Astrocyte of the spinal cord (primary cell): ENCODE measurements at places on chromosomes 6 and 20.

- peak; percentile 19 for DNase-seq
Observed at GRCh38 chr6:105522626-105523322, 119.9 kb upstream of the PREP start.

DNA sequence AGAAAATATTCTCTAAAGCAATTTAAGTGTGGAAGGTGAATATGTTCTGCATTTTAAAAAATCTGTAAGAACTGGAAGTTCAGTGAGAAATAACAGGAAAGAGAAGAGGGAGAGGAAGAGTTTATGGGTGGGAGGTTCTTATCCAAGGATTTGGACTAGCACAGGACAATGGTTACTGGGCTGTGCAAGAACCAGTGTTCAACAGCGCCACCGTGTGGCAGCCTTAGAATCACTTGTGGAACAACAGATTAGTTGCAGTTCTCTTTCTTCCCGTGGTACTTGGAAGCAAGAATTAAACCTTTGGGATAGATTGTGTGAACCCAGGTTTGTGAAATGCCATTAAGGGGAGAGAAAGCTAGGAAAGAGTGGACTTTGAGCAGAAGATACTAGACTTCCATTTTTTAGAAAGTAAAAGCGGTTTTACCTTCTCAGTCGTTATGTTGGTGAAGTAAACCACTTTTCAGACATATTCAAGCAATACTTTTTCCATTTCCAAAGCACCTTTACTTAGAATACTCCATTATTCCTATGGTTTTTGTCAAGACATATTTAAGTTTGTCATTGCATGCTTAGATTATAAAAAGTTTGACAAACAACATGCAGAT, 436.7 kb downstream of the RNF144B start:
- peak; percentile 11 for DNase-seq

- DNase-seq = no peak
Observed at GRCh38 chr6:109170333-109170732, 75.0 kb downstream of the CEP57L1 start.

GRCh38 chr20:61295249-61295648, 43.2 kb downstream of the CDH4 start:
- no peak for DNase-seq

DNA sequence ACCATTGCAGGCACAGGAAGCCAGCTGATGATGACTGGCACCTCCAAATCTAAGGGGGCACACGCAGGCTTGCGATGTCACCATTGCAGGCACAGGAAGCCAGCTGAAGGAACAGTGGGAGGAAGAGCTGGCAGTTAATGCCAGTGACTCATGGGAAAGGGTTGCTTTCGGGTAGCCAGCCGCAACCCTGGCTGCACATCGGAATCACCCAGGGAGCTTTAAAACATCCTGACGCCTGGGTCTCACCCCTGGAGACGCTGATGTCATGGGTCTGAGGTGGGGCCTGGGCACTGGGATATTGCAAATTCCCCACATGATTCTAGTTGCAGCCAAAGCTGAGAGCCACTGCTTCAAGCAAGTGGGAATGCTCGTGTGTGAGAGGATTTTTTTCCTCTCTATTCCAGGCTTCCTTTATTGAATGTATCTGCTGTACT, 16.1 kb upstream of the CCN6 start:
- peak; percentile 95 for DNase-seq

- DNase-seq = no peak
Observed at GRCh38 chr6:25655723-25656122, 3.7 kb downstream of the SCGN start.

DNA sequence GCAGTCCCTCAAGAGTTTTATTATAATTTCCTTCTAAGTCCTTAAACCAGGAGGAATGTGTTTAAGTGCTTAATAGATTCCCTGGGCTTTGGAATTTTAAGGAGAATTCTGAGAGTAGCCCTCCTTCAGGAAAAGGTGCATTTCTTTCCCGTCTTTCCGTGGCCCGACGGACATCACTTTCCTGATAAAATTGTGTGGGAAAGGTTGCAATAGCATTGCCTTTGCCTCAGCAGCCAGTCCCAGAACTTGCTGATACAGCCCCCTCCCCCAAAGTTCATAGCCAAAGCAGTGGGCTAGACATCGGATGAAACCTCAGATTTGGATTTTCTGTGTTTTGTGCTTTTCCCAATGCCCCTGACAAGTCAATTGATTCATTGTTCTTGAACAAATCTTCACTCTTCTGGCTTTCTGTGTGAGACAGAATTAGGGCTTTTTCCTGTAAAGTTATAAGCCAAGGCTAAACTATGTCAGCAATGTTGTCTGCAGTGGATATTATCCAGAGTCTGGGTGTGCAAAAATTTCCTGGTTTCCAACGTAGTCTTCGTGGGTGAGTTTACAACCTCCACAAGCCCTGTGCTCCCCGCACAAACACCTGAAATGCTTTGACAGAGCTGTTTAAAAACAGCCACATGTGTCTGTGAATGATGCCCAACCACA, 1.1 kb upstream of the SMOC2 start:
- DNase-seq = no peak

- DNase-seq = no peak
Observed at GRCh38 chr20:57027777-57028176, 238.7 kb downstream of the BMP7 start.

GRCh38 chr6:107682721-107683120, 141.4 kb downstream of the SCML4 start:
- no peak for DNase-seq

DNA sequence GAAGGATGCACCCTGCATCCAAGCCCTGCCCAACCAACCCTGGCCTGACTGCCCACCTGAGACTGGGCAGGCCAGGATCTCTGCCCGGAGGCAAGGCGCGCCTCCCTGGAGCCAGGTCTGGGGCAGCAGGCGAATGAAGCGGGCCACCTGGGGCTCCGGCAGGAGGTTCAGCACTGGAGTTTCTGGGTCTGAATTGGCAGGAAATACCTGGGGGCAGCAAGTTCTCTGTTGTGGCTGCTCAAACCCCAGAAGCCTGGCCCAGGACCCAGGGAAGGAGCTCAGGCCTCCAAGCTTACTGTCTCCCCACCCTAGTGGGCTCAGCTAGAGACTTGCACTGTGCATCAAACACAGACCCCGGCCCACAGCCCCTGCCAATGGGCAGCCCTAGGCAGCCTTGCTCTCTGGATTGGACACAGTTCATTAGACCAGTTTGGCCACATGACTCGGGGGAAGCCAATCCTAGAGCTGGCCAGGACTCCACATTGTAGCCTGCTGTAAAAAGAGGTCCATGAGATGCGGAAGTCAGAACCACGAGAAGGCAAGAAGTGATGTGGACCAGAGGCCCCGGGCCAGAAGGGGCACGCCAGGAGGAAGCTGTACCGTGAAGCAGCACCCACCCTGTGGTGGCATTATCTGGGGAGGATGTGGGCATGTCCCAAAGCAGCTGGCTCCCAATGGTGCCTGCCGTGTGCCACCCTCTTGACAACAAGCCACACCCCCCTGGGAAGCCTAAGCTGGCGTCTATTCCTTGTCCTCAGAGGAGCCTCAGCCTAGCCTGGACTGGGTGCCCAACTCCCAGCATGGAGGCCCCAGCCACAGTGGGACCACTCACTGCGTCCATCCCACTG, 3.1 kb downstream of the CPXM1 start:
- DNase-seq = no peak

DNA sequence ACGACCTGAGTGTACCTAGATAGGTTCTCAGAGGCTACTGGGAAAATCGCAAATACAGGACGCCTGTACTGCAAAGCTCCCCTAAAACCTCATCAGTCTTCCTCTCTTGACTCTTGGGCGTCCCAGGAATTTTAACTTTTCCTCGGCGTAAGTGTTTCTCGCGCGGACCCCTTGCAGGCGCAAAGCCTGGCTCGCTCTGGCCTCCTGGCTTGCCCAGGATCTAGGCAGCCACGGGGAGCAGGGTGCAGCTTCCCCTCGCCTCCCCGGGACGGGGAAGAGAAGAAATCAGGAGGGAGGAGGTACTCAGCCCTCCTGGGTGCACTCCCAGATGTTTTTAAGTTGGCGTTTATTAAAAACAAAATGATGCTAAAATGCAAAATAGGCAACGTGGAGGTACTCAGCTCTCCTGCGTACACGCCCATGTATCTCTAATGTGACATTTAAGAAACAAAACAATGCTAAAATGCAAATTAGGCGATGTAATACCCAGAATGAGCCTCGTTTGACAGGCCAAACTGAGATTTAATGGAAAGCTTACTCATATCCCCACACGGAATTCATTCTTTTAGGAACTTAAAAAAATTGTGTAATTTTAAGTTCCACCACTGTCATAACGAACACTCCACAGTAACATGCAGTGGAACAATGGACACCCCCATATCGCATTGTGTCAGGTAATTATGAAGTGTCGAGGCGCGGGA, 1.6 kb upstream of the SOBP start:
- peak; percentile 8 for DNase-seq

GRCh38 chr6:134061440-134061839, 9.0 kb upstream of the SLC2A12 start:
- DNase-seq = no peak

GRCh38 chr6:120383681-120384080, 950.6 kb downstream of the TBC1D32 start:
- DNase-seq = no peak

DNA sequence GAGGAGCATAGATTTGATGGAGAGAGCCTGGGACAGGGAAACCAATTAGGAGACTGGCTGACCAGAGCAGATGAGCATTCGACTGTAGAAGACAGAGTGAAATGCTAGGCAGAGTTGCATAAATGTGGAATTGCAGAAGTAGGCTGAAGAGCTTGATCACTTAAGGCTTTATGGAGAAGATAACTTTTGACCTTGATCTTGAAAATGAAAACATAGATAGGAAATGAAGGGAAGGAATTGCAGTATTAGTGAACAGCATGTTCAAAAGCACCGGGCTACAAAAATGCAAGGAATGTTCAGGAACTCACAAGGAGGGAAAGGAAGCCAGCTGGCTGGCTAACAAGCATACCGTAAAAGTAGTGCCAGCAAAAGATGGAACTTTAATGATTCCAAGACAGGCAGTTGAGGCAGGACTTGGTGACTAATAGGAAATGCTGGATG, 20.5 kb upstream of the LTV1 start:
- DNase-seq = peak; percentile 45

GRCh38 chr6:73263570-73263909, 544 bp upstream of the KHDC1 start:
- no peak for DNase-seq
